ENCODE measurements at places on chromosomes 2 and 18. TPM values are rescaled to one million over a fixed set of nuclear protein-coding genes. Genes with fewer than 3 reads are reported as not detected.

Gene REG3G
- not detected for total RNA-seq

Gene ABCG8
- total RNA-seq, result not detected

Gene KIAA2012
- not detected for total RNA-seq

Gene VAPA
- total RNA-seq, result 216 TPM

Gene GPR55
- total RNA-seq, result not detected

Gene TNS1
- 57.7 TPM for total RNA-seq

Gene RGPD3
- 0.30 TPM for total RNA-seq

Gene C2orf80
- total RNA-seq, result not detected

Data from lower leg skin (tissue), 4 donors.